ENCODE measurements at places on chromosomes 13 and 19.

DNA sequence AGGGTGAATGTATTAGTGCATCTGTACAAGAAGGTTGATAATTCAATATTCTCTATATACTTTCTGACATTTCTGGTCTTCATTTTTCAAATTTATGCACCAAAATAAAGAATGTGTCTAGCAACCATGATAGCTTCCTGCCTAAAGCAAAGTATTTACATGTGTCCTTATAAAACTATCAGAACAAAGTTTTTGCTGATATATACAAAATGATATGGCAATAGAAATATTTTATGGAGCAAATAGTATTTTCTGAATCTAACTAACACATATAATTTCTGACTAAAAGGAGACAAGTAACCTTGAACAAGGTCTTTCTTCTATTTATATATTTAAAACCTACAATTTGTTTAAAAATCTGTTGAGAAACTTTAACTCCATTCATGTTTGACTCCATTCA is 184.9 kb downstream of the DIAPH3 start:
- no peak for DNase-seq

DNA sequence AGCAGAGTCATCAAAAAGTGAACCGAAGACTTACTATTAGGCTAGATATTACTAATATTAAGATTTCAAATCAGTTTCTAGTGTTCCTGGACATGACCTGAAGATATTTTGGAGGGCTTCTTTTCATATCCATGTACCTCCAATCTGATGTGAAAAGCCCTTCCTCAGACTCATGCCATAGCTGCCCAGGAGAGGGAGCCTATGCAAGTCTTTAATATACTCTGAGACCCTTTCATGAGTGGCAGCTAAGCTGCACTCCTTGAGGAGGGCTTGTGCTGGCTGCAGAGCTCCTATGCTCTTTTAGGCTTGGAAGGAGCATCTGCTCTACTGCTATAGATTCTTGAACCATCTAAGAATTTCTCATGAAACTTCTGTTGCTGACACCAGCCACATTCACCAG is 715.3 kb downstream of the OLFM4 start:
- DNase-seq = no peak

- DNase-seq = no peak
These were observed 13.2 kb downstream of the RNF17 start for GRCh38 chr13:24777171-24777570.

DNA sequence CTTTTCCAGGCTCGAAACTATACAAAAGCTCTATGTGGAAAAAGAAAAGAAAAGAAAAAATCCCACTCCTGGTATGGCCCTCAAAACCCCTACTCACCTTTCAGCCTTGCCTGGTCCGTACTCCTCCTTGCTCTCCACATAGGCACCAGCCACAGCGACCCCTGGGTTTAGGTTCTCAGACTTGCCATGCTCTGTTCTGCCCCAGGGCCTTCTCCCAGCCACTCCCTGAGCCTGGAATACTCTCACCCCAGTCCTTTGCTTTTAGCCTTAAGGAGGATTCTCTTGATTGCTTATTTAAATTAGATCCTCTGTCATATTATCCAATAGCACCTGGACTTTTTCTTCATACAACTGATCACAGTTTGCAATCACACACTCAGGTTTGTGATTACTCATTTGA is 522.5 kb downstream of the DIAPH3 start:
- DNase-seq = no peak

DNA sequence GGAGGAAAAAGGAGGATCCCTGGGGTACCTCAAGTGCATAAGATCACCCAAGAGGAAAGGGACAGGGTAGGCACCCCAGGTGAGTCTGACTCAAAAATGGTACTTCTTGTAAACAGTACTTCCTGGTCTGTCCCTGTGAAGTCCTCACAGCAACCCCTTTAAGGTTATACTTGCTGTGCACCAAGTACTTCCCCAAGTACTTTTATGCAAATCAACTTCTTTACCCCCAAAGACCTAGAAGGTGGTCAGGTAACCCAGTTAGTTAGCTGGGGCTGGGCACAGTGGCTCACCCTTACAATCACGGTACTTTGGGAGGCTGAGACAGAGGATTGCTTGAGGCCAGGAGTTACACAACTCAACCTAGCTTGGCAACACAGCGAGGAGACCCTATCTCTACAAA is 2.5 kb downstream of the CALR start:
- no peak for DNase-seq

All from hematopoietic multipotent progenitor cell treated with erythropoietin and hydrocortisone succinate and interleukin-3 and kit ligand, for 17 days (in vitro differentiated cells).